CD14-positive monocyte (primary cell): ENCODE measurements at places on chromosomes 6 and 20. TPM values are rescaled to one million over a fixed set of nuclear protein-coding genes. Genes with fewer than 3 reads are reported as not detected.

The MPC1 gene
- 48.1 and 52.4 TPM in 2 replicates for polyA plus RNA-seq

The SEL1L2 gene
- not detected for polyA plus RNA-seq

The DAAM2 gene
- polyA plus RNA-seq = not detected

The ZSCAN23 gene
- not detected for polyA plus RNA-seq

The KCNS1 gene
- polyA plus RNA-seq = not detected in 2 replicates

The ZNF334 gene
- 0.04 TPM in 1 of 2 replicates, not detected in the other for polyA plus RNA-seq

The C6orf136 gene
- polyA plus RNA-seq = 18.4 and 18.7 TPM in 2 replicates

The CARMIL1 gene
- 0.30 TPM for polyA plus RNA-seq

The LY6G6D gene
- polyA plus RNA-seq = not detected

The SLC35F1 gene
- not detected for polyA plus RNA-seq

The SLA2 gene
- 0.16 TPM for polyA plus RNA-seq

The SEMG1 gene
- not detected for polyA plus RNA-seq

The STX11 gene
- polyA plus RNA-seq = 276 TPM

The GPRC6A gene
- polyA plus RNA-seq = not detected

The KIF13A gene
- 2.9 TPM for polyA plus RNA-seq

The DCDC2 gene
- not detected for polyA plus RNA-seq

The CCN5 gene
- polyA plus RNA-seq = not detected

The BYSL gene
- 2.7 TPM for polyA plus RNA-seq

The OR2B6 gene
- not detected for polyA plus RNA-seq

The GGTLC1 gene
- not detected for polyA plus RNA-seq

The HMGCLL1 gene
- not detected for polyA plus RNA-seq

The ZBTB24 gene
- polyA plus RNA-seq = 3.4 TPM

The SLC17A3 gene
- not detected for polyA plus RNA-seq

The NQO2 gene
- 30.0 and 32.2 TPM in 2 replicates for polyA plus RNA-seq

The AIF1 gene
- polyA plus RNA-seq = 2,310 TPM

The PRRT1 gene
- polyA plus RNA-seq = 0.05 TPM in 1 of 2 replicates, not detected in the other

The TINAG gene
- not detected for polyA plus RNA-seq

The DEFB124 gene
- not detected in 2 replicates for polyA plus RNA-seq

The LPA gene
- polyA plus RNA-seq = not detected in 2 replicates

The KIF25 gene
- not detected in 2 replicates for polyA plus RNA-seq

The PAK5 gene
- polyA plus RNA-seq = not detected in 2 replicates

The TMX4 gene
- 67.9 TPM for polyA plus RNA-seq

The NKAIN2 gene
- not detected for polyA plus RNA-seq

The RIPPLY2 gene
- polyA plus RNA-seq = not detected

The GRIK2 gene
- not detected for polyA plus RNA-seq

The HLA-DRB1 gene
- 928 and 1,229 TPM in 2 replicates for polyA plus RNA-seq

The XKR7 gene
- polyA plus RNA-seq = 0.02 TPM

The DPPA5 gene
- not detected for polyA plus RNA-seq

The LZTS3 gene
- 0.05 TPM for polyA plus RNA-seq

The OR12D3 gene
- polyA plus RNA-seq = not detected in 2 replicates

The ANKRD6 gene
- polyA plus RNA-seq = 2.5 and 3.0 TPM in 2 replicates

The PRSS16 gene
- polyA plus RNA-seq = not detected

The NFATC2 gene
- polyA plus RNA-seq = 0.11 and 0.13 TPM in 2 replicates

The C6orf52 gene
- not detected for polyA plus RNA-seq

The SYNCRIP gene
- polyA plus RNA-seq = 41.4 TPM

The MRPS18B gene
- 52.4 TPM for polyA plus RNA-seq

The DYNLT2 gene
- polyA plus RNA-seq = 0.86 TPM

The MKKS gene
- 31.8 TPM for polyA plus RNA-seq

The CAGE1 gene
- not detected for polyA plus RNA-seq

The POM121L2 gene
- not detected for polyA plus RNA-seq
